Hepatic stellate cell (primary cell): ENCODE measurements at places on chromosomes 4 and X.

DNA sequence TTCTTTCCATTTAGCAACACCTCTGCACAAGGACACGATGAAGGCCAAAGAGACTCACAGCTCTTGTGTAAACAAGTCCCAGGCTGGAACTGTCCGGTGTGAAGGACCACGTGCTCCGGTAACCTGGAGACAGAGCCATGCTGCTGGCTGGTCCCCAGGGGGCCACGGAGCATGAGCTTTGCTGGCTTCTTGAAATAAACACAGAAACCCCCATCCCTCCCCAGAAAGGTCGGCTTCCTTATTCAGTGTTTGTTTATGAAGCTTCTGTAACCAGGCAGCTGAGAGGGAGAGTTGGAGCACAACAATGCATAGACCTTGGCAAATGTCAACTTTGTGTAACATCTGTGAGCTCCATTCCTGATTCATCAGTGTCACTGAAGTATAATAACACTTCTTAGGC lies 109.4 kb downstream of the GPR143 start:
- no peak for DNase-seq

GRCh38 chr4:682490-683172 lies 6.3 kb downstream of the SLC49A3 start:
- DNase-seq, result no peak

GRCh38 chr4:98710831-98711230 lies 52.4 kb upstream of the TSPAN5 start:
- peak; percentile 44 for DNase-seq

DNA sequence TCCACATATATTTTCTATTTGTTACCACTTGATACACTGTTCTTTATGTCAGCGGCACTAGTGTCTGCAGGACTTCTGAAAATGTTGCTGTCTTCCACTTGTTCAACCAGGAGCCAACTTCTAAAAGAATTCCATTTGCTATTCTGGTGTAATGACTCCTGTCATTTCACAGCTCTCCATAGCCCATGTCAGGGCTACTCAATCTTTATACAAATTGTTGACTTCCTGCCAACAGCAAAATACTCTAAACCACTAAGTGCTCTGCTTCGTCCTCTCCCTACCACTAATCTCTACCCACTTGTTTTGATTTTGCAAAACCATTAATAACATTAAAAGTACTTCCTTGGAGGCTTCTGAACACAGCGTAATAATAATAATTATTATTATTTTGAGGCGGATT lies 7.2 kb downstream of the CTSO start:
- peak; percentile 17 for DNase-seq

DNA sequence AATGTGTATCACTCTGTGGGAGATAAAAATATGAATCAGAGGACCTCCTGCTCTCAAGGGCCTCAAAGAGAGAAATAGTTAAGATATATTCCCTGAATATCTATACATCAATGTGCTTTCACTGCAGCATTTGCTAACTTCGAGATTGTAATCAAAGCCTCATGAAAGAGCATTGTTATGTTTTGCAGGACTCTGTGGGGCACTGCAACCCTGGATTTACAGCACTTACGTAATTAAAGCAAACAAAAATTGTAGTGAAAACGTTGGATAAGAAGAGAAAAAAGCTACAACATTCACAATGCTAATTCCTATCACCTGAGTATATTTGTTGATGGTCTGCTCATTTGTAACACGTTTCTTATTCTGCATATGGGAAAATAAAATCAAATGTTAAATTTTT lies 48.0 kb downstream of the ETNPPL start:
- no peak for DNase-seq

GRCh38 chr4:40607221-40607620 lies 22.4 kb downstream of the RBM47 start:
- DNase-seq, result no peak

DNA sequence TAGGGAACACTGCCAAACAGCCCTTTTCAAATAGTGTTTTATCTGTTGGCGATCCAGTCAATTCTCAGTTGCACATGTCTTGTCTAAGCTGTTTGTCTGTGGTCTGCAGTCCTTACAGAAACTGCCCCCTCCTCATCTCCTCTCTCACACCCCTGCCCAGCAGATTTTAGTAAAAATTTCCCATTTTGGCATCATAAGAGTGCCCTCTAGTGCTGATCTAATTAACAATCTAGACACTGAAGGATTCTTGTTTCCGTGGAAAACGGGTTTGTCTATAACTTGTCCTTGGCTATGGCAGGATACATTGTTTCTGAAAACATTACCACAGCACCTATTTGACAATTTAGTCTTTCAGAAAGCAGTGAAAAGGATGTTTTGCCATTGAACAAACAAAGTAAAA lies 227.2 kb upstream of the MBNL3 start:
- no peak for DNase-seq

GRCh38 chr4:120667102-120667501 lies 255.4 kb downstream of the PRDM5 start:
- DNase-seq, result no peak

DNA sequence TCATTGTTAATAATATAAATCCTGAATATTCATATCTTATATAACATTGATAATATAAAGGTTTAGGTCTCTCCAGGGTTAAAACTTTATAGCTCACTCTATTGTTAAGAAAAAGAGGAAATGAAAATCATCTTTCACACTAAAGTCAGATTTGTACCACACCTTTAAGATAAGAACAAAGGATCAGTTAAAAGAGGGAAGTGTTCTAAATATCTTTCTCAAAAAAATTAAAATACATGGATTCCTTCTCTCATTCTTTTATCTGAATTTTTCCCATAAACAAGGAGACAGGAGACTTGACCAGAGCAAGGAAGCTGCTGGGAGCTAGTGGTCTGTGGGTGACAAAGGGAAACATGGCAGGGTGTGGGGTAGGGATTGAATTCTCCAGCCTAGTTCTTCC lies 323.0 kb upstream of the CPXCR1 start:
- DNase-seq, result no peak

DNA sequence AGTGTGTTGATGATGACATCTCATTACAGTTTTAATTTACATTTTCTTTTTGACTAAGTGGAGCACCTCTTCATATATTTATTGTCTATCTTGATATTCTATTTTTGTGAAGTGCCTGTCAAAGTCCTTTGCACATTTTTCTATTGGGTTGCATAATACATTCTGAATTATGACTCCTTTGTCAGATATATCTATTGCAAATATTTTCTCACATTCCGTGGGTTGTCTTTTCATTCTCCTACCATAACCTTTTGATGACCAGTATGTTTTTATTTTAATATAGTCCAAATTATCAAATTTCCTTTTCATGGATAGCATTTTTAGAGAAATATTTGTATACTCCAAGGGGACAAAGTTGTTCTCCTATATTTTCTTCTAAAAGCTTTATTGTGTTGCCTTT lies 126.4 kb downstream of the PJA1 start:
- no peak for DNase-seq

- no peak for DNase-seq
Measured at GRCh38 chrX:79100791-79101484, 43.5 kb upstream of the GPR174 start.

DNA sequence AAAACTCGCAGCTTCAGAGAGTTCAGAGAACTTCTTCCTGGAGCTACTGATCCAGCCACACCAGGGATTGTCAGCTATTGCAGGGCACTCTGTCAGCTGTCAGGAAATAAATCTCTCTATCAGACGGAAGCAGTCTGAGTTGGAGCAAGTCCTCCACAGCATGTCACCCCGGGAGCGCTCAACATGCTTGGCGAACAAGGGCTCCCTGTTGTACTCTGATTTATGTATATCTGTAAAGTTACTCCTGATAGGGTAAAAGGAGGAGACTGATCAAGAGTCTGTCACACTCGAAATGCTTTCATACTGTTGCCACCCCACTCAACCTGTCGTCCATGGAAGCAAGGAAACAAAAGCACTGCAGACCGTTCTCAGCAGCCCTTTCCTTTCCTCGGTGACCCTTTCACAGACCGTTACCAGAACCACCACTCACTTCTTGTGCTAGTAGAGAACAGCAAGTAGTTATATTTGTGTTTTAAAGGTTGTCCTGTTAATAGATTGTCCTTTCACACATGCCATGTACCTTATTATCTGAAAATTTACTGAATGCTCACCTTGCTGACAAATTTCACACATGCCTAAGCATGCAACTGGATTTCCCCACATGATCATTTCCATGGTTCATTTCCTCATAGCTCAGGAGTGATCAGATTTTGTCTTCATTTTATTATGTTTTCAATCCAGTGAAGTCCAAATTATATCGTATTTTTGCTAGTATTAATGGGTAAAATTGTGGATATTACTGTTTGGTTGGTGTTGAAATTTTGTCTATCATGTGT lies 2108.9 kb upstream of the TENM3 start:
- DNase-seq, result no peak

- DNase-seq, result no peak
Measured at GRCh38 chr4:676871-677235, 2.5 kb downstream of the MYL5 start.

DNA sequence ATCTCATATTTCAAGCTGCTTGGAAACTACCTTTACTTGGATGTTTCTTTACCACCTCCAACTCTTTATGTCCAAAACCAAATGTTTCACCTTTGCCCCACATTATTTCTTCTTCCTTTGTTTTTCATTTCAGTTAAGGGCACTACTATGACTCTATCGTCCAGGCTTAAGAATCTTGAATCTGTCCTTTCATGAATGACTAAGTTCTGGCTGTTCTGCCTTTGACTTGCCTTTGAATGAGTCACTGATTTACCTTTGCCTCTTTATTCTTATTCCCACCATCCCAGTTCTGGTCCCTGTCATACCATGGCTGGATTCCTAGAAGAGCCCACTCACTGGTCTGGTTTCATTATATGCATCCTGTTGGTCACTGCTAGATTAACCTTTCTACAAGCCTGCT lies 30.6 kb upstream of the PLAC1 start:
- no peak for DNase-seq

GRCh38 chr4:125169192-125169591 lies 145.6 kb upstream of the FAT4 start:
- no peak for DNase-seq

DNA sequence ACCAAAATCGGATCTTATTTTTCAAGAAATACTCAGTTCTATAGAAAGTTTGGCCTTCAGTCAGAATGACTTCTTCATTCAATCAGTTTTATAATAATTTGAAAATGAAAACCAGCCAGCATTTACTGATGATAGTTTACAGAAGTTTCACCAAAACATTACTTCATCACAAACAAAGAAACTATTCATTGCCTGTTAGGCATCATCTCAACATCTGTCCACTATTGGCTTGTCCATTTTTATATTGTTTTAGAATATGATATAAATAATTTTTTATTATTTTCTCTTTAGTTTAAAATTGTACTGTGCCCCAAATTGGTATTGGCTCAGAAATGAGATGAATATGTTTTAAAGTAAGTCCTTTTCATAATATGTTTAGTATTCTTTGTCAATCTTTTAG lies 38.4 kb downstream of the FAT4 start:
- no peak for DNase-seq

DNA sequence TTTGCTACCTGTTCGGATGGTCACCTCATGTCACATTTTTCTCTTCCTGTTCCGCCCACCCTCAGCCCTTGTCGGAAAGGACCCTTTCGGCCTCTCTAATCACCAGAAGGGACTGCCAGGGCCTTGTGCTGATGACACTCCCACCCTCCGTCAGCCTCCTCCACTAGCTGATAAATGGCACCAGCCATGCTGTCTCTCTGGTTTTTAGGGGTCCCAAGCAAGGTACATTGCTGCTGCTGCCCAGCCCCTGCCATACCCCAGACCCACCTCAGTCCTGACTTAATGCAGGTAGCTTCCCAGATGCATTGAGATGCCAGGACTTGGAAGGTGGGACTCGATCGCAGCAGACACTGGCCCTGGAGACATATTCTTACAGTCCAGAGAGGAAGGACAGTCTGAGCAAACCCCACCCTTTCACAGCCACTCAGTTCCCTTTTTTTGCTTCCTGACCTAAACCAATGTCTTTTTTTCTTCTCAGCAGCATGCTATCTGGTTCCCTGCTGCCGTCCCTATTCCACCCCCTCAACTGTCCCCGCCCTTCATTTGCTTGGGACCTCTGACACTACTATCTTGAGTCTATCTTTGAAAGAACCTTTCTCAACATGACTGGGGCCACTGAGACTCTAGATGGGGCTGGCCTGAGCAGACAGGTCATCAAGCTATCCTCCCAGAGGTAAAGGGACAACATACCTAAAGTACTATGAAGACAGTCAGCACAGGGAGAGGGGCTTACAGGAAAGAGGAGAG lies at the start of gene BTK:
Gene BTK, minus strand, starts transcription at position 397 of the 747 bp plus-strand sequence. CDS start 10,907 bp downstream, outside the sequence.
- DNase-seq, result no peak

GRCh38 chr4:83626245-83626836 lies 90.4 kb downstream of the GPAT3 start:
- no peak for DNase-seq

DNA sequence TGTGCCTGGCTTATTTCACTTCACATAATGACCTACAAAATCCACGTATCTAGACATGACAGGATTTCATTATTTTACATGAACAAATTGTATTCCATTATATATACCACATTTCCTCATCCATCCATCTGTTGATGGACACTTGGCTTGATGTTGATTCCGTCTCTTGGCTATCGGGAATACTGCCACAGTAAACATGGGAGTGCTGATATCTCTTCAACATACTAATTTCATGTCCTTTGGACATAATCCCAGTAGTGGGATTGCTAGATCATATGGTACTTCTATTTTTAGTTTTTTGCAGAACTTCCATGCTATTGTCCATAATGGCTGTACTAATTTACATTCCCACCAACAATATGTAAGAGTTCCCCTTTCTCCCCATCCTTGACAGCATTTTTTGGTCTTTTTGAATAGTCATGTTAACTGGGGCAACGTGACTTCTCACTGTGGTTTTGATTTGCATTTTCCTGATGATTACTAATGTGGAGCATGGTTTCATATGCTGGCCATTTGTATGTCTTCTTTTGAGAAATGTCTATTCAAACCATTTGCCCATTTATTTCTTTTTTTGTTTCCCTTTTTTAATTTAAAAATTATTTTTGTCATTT lies 68.9 kb downstream of the HTRA3 start:
- no peak for DNase-seq
